ENCODE measurements at places on chromosomes 4 and X.

DNA sequence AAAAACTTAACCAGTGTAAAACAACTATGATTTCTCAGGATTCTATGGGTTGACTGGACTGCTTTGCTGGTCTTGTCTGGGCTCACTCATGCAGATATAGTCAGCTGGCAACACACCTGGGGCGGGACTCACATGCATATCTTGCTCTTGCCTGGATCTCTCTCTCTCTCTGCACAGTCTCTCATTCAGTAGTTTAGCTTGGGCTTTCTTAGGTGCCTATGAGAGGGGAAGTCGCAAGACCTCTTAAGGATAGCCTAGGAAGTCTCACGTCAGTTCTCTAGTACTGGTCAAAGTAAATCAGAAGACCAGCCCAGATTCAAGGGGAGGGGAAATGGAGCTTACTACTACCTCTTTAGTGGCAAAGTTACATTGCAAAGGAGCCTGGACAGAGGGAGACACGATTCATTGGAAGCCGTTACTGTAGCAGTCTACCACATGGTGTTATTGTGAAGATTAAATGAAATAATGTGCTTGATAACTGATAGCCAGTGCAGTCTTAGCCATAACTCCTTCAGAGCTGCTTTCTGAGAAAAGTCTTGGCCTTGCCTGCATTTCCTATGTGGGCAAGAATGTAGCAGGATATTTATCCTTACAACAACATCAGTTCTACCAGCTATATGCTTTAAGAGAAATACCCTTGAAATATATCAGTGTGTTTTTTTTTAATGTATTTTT, 2.1 kb downstream of the COPS4 start:
- no peak for DNase-seq
- peaks cover 24% of the 10 kb centered on the region for H3K4me1 ChIP-seq
- no peaks in the 10 kb centered on the region for H3K36me3 ChIP-seq
- peak overlapping the region; percentile 76 for H3K4me3 ChIP-seq

DNA sequence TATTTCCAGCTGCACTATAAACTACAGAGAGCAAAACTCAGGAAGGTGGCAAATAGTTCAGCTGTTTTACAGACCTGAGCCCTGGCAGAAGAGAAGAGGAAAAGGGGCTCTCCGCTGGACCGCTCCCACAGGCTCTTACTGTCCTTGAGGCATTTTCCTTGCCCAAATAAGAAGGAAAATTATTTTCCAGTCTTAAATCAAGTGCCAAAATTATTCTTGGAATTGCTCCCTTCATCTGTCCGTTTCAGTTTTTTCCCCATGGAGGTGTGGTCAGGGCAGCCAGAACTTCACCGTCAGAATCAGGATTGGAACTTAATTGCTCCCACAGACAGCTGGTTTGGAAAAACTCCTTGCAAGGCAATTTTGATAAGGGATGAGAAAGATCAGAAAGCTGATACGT, 35.2 kb upstream of the SPINK2 start:
- no peak overlapping the region for H3K27ac ChIP-seq
- H3K36me3 ChIP-seq = no peaks in the 10 kb centered on the region
- no peaks in the 10 kb centered on the region for H3K4me1 ChIP-seq
- no peak for DNase-seq
- H3K4me3 ChIP-seq = no peak overlapping the region
- peaks cover 8% of the 10 kb centered on the region for H3K27me3 ChIP-seq

DNA sequence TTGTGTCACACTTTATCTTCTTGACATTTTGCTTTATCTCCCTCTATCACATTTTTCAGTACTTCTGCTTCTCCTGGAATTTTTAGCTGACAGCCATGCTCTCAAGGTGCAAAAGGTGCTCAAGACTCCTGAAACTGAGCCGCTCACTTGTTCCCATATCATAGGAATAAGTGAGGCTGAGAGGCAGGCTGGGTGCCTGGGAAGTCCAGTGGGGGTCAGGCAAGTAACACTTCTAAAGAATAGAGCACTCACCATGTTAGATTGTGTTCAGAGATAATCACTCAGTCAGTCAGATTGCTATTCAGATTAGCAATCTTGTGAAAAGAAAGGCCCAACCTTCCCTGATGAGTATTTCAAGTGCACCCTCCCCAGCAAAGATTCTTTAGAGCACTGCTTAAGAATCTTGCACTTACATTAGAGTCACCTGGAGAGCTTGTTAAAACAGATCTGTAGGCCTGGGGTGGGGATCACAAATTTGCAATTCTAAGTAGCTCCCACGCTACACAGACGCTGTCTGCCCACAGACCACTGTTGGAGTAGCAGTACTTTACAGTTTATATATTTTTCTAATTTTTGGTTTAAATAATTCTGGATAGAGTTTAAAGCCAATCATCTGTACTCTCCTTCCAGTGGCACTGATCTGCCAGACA, 23.1 kb upstream of the LRAT start:
- H3K36me3 ChIP-seq = no peaks in the 10 kb centered on the region
- H3K27ac ChIP-seq = no peak overlapping the region
- peaks cover 16% of the 10 kb centered on the region for H3K27me3 ChIP-seq
- DNase-seq = no peak
- H3K4me1 ChIP-seq = no peaks in the 10 kb centered on the region

- H3K36me3 ChIP-seq = no peaks in the 10 kb centered on the region
- H3K27me3 ChIP-seq = no peaks in the 10 kb centered on the region
- H3K4me3 ChIP-seq = no peak overlapping the region
- no peaks in the 10 kb centered on the region for H3K4me1 ChIP-seq
- no peak overlapping the region for H3K27ac ChIP-seq
Measured at GRCh38 chr4:161279095-161279494, 884.7 kb downstream of the FSTL5 start.

- H3K27ac ChIP-seq = no peak overlapping the region
- no peaks in the 10 kb centered on the region for H3K4me1 ChIP-seq
- no peak for DNase-seq
- H3K27me3 ChIP-seq = no peaks in the 10 kb centered on the region
- H3K36me3 ChIP-seq = no peaks in the 10 kb centered on the region
Measured at GRCh38 chr4:3681191-3681590, 85.0 kb upstream of the ADRA2C start.

GRCh38 chr4:140252141-140252741, 98.3 kb upstream of the MAML3 start:
- no peaks in the 10 kb centered on the region for H3K36me3 ChIP-seq
- peaks cover 67% of the 10 kb centered on the region for H3K4me1 ChIP-seq
- H3K27ac ChIP-seq = peak overlapping the region; percentile 90

DNA sequence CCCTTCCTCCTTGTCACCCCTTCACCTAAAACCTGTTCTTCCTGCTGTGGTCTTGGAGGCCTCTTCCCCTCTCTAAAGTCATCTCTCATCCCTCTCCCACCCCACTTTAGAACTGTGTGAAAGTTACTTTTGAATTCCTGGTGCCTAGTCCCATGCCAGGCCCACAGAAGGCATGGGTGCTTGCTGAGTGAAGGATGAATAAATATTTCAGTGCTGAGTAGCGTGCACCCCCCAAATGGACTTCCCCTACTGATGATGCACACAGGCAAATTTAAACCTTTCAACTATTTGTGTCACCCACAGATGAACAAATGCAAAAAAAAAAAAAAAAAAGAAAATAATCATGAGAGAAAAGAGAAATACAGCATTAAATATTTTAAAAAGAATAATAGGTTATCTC, 19.8 kb downstream of the PSMD10 start:
- peaks cover 44% of the 10 kb centered on the region for H3K27me3 ChIP-seq
- H3K36me3 ChIP-seq = no peaks in the 10 kb centered on the region
- no peak for DNase-seq
- no peak overlapping the region for H3K4me3 ChIP-seq

GRCh38 chr4:55758570-55758969, 61.0 kb upstream of the EXOC1L start:
- DNase-seq = no peak
- H3K36me3 ChIP-seq = no peaks in the 10 kb centered on the region
- H3K4me3 ChIP-seq = no peak overlapping the region
- no peak overlapping the region for H3K27ac ChIP-seq
- peaks cover 12% of the 10 kb centered on the region for H3K4me1 ChIP-seq
- no peaks in the 10 kb centered on the region for H3K27me3 ChIP-seq

- no peaks in the 10 kb centered on the region for H3K27me3 ChIP-seq
- H3K4me3 ChIP-seq = no peak overlapping the region
Measured at GRCh38 chr4:90290345-90290744, 163.2 kb downstream of the CCSER1 start.

DNA sequence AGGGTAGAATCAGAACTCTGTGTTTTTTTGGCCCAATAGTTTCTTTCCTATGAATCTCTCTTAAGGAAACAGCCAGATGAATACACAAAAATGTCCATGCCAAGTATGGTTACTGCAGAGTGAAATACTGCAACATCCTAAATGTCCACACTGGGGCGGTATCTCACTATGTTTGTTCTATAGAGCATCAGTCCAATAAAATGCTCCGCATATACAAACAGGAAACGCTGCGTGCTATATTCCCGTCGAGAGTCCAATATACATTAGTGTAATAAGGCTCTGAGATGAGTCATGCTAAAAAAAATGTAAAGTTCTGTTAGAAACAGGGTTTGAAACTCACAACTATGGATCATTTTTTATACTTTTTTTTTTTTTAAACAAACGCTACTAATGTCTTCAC, 72.9 kb upstream of the ENOX2 start:
- H3K36me3 ChIP-seq = no peaks in the 10 kb centered on the region
- DNase-seq = peak; percentile 64
- H3K27ac ChIP-seq = no peak overlapping the region
- H3K4me1 ChIP-seq = no peaks in the 10 kb centered on the region

- peaks cover 19% of the 10 kb centered on the region for H3K4me1 ChIP-seq
- no peaks in the 10 kb centered on the region for H3K36me3 ChIP-seq
- H3K4me3 ChIP-seq = no peak overlapping the region
- H3K27me3 ChIP-seq = no peaks in the 10 kb centered on the region
Measured at GRCh38 chrX:152904151-152905080, 6.5 kb downstream of the ZNF185 start.

- H3K36me3 ChIP-seq = no peaks in the 10 kb centered on the region
- H3K27me3 ChIP-seq = no peaks in the 10 kb centered on the region
- no peaks in the 10 kb centered on the region for H3K4me1 ChIP-seq
- no peak overlapping the region for H3K27ac ChIP-seq
Measured at GRCh38 chrX:53239474-53239873, 14.5 kb upstream of the KDM5C start.

GRCh38 chr4:79875344-79875899, 197.6 kb downstream of the ANTXR2 start:
- no peak for DNase-seq
- no peak overlapping the region for H3K4me3 ChIP-seq
- H3K36me3 ChIP-seq = peaks cover 2% of the 10 kb centered on the region
- no peaks in the 10 kb centered on the region for H3K27me3 ChIP-seq

DNA sequence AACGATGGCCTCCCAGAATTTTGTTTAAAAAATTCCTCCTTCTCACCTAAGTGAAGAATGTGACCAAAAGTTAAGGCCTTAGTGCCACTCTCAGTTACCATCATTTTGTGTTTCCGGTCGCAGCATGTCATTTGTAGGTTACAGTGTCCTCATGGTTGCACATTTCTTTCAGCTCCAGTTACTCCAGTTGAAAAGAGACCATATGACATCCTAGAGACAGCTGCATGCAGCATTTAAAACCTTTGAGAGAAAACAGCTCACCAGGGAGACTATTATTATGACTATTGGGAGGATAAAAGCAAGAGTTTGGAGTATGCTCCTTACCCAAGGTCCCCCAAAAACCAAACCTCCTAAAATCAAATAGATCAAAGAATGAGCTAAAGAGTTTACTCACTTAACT, 45.8 kb downstream of the MGARP start:
- no peak for DNase-seq
- H3K4me3 ChIP-seq = no peak overlapping the region
- H3K27me3 ChIP-seq = no peaks in the 10 kb centered on the region
- peaks cover 4% of the 10 kb centered on the region for H3K4me1 ChIP-seq
- no peaks in the 10 kb centered on the region for H3K36me3 ChIP-seq

GRCh38 chrX:110316351-110317060, 1.4 kb downstream of the AMMECR1 start:
- H3K4me1 ChIP-seq = peaks cover 42% of the 10 kb centered on the region
- peak overlapping the region; percentile 98 for H3K4me3 ChIP-seq
- peak overlapping the region; percentile 96 for H3K27ac ChIP-seq
- DNase-seq = peak; percentile 1
- H3K27me3 ChIP-seq = peaks cover 35% of the 10 kb centered on the region

DNA sequence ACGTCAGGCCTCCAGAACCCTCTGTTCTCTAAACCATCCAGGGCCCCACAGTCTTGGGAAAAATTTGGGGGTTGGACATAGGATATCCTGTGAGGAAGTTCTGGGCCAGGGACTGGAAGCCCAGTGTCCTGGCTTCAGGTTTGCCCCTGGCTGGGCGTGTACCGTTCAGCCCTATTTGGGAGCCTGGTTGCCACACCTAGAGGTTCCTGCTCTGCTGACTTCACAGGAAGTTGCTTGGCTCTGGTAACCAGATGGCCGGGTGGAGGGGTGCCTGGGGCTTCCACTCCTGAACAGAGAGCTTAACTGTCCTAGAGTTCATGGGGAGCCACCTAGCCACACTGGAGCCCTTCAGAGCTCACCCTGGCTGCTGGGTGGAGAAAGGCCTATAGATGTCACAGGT, 1.1 kb downstream of the TAFAZZIN start:
- no peaks in the 10 kb centered on the region for H3K27me3 ChIP-seq
- no peak overlapping the region for H3K27ac ChIP-seq
- H3K4me1 ChIP-seq = peaks cover 13% of the 10 kb centered on the region
- no peak for DNase-seq

DNA sequence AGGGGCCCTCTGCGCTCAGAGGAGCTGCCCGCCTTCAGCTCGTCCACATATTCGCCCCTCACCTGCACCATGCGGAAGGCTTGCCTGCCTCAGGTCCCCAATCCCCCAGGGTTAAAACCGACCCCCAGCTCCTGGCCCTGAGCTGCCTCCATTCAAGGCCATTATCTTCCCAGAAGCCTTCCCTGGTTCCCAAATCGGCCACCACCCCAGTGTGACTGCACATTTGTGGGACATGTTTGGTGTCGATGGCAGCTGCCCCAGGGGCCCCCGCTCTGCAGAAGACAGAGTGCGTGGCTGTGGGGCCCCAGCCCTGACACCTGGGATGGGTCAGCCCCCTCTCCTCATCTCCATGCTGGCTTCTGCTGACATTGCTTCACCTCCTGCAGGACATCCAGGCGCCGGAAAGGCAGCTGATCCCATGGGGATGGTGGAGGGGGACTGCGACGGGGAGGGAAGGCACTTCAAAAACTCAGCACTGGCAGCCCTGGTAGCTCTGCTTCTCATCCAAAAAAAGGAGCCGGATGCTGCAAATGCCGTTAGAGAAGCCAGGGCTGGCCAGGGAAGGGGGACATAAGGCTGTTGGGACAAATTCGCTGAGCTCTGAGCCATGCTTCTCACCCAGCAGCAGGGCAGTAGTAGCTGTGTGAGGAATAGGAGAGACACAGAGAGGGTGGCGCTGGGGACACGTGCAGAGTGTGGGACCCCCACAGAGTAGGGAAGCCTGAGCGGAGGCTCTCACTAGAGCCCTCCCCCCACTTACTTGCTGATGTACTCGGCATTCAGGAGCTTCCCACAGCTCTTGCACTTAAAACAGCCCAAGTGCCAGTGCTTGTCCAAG, 78.5 kb downstream of the ABLIM2 start:
- no peak overlapping the region for H3K27ac ChIP-seq
- peaks cover 33% of the 10 kb centered on the region for H3K4me1 ChIP-seq
- no peaks in the 10 kb centered on the region for H3K36me3 ChIP-seq
- H3K4me3 ChIP-seq = peak overlapping the region; percentile 19
- no peaks in the 10 kb centered on the region for H3K27me3 ChIP-seq
- no peak for DNase-seq
